ENCODE measurements at places on chromosomes 7 and 10. TPM values are rescaled to one million over a fixed set of nuclear protein-coding genes. Genes with fewer than 3 reads are reported as not detected.

The TRIM74 gene
- 0.60 TPM for total RNA-seq

The EGR2 gene
- 17.8 TPM for total RNA-seq

The TDRD1 gene
- not detected for total RNA-seq

The DRGX gene
- not detected for total RNA-seq

The CPN1 gene
- not detected for total RNA-seq

The ST8SIA6 gene
- total RNA-seq = 0.24 TPM

The NODAL gene
- 0.49 TPM for total RNA-seq

The COL26A1 gene
- 155 TPM for total RNA-seq

The SPDYE16 gene
- not detected for total RNA-seq

DNA sequence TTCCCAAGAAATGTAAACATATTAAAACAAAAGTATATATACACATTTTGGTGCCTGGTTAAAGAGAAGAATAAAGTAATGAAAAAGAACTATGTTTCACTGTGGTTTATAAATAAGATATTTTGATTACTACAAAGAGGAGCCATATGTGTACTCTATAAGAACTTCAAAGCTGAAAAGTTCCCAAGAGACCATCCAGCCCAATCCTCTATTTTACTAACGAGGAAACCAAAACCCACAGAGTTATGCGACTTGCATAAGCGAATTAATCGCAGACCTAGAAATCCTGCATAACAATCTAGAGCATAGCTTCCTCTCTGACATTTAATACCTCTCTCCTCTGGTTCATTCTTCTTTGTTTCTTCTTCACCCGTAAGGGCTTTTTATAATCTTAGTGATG lies 937.1 kb downstream of the CNTNAP2 start:
- DNase-seq = no peak
- no peaks in the 10 kb centered on the region for H3K4me1 ChIP-seq
- no peak overlapping the region for H3K27ac ChIP-seq
- H3K4me3 ChIP-seq = no peak overlapping the region
- no peaks in the 10 kb centered on the region for H3K36me3 ChIP-seq

GRCh38 chr7:3892686-3893085 lies 591.6 kb downstream of the SDK1 start:
- H3K36me3 ChIP-seq = no peaks in the 10 kb centered on the region
- no peaks in the 10 kb centered on the region for H3K27me3 ChIP-seq
- no peak overlapping the region for H3K4me3 ChIP-seq
- no peak overlapping the region for H3K27ac ChIP-seq
- peaks cover 8% of the 10 kb centered on the region for H3K4me1 ChIP-seq

DNA sequence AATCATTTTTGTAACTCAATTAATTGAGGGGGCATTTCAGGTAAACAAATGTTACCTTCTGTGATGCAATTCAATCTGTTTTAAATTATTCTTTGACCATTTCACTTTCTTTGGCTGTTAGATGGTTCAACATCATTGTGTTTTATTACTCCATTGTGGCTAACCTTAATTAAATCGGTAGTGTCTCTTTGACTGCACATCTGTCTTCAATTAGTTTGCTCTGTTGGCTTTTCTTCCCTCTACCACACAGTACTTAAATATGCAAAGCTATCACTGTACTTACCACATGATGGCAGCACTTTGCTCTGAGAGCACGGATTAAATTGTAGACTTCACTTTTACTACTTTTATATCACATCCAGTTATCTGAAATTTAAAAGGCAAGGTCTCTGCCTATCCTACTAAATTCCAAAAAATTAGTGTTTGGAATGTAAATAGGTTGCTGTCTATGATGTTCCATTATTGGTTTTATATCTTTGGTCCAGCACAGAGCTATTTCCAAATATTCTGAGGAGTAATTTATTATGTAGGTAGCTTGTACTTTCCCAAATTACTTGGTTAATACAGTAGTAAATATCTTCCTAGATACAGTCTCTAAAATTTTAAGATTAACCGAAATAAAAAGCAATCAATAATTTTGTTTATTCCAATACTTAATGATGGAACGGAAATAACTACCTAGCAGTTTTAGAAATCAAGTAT lies 352.0 kb downstream of the PCLO start:
- H3K27ac ChIP-seq = no peak overlapping the region
- H3K4me1 ChIP-seq = peaks cover 8% of the 10 kb centered on the region
- H3K27me3 ChIP-seq = no peaks in the 10 kb centered on the region
- no peak for DNase-seq

GRCh38 chr10:3494131-3494837 lies 290.7 kb downstream of the KLF6 start:
- no peaks in the 10 kb centered on the region for H3K27me3 ChIP-seq
- H3K27ac ChIP-seq = peak overlapping the region; percentile 94
- DNase-seq = no peak
- H3K4me3 ChIP-seq = peak overlapping the region; percentile 58
- no peaks in the 10 kb centered on the region for H3K36me3 ChIP-seq

DNA sequence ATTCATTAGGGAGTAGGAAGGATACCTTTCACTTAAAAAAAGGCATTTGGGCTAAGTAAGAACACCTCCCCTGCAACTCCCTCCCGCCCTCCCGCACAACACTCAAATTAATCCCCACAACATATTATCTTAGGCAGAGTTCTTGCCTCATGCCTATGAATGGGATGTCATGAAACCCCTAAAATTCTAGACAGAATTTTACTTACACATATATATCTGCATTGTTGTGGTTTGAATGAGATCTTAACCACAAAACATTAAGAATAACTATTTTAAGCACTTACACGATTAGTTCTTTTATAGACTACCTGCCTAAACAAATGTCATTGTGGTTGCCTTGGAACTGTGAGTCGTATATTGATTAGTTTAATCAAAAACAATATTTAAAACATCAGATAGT lies 4.5 kb upstream of the ITGB1 start:
- peak overlapping the region; percentile 12 for H3K4me3 ChIP-seq
- H3K36me3 ChIP-seq = no peaks in the 10 kb centered on the region
- DNase-seq = no peak
- H3K27me3 ChIP-seq = no peaks in the 10 kb centered on the region
- H3K27ac ChIP-seq = peak overlapping the region; percentile 90
- H3K4me1 ChIP-seq = peaks cover 48% of the 10 kb centered on the region

- DNase-seq = no peak
- H3K27ac ChIP-seq = peak overlapping the region; percentile 14
- H3K36me3 ChIP-seq = peaks cover 11% of the 10 kb centered on the region
- no peak overlapping the region for H3K4me3 ChIP-seq
- H3K4me1 ChIP-seq = peaks cover 55% of the 10 kb centered on the region
- no peaks in the 10 kb centered on the region for H3K27me3 ChIP-seq
These were observed 23.0 kb downstream of the GSDME start for GRCh38 chr7:24734306-24734705.

DNA sequence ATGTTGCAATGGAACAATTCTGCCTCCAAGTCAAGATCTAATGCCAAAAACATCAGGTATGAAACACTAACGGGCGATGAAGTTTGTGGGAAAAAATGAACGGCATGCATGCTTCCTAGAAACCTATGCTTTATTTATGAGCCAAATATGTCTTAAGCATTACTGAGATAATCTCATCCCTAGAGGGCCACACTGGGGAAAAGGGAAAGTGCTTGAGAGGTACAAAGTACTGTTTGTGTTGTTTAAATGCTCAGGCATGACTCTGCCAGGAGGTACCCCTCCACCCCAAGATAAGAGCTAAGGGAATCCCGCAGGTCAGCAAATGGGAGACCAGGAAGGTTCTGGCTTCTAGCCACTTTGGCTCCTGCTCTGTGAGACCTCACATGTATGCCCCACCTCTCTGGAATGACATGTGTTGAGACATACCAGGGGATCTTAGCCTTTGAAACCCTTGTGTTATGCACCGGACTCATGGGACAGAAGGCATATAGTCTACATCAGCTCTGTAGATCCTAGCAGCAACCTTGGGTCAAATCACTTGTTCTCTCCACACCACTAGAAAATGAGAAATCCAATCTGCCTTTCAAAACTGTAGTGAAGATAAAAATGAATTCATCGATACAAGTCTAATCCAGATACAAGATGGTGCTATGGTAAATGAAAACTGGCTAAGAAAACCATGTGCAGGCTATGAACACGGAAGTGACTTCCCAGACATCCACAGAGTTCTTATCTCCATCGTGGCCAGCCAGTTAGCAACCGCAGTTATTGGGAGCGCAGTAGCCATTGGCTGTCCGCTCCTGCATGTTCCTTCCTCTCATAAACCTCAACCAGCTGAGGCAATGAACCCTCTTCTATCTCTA lies 61.0 kb downstream of the CREB3L2 start:
- H3K4me3 ChIP-seq = no peak overlapping the region
- H3K36me3 ChIP-seq = peaks cover 4% of the 10 kb centered on the region
- no peaks in the 10 kb centered on the region for H3K27me3 ChIP-seq
- peaks cover 89% of the 10 kb centered on the region for H3K4me1 ChIP-seq
- peak overlapping the region; percentile 96 for H3K27ac ChIP-seq

- no peaks in the 10 kb centered on the region for H3K27me3 ChIP-seq
- peaks cover 4% of the 10 kb centered on the region for H3K36me3 ChIP-seq
- DNase-seq = no peak
- peaks cover 51% of the 10 kb centered on the region for H3K4me1 ChIP-seq
These were observed 62.1 kb downstream of the INPP5A start for GRCh38 chr10:132599732-132600131.

GRCh38 chr10:33012306-33012705 lies 54.3 kb upstream of the ITGB1 start:
- H3K4me1 ChIP-seq = peaks cover 30% of the 10 kb centered on the region
- H3K27ac ChIP-seq = no peak overlapping the region
- H3K36me3 ChIP-seq = no peaks in the 10 kb centered on the region

DNA sequence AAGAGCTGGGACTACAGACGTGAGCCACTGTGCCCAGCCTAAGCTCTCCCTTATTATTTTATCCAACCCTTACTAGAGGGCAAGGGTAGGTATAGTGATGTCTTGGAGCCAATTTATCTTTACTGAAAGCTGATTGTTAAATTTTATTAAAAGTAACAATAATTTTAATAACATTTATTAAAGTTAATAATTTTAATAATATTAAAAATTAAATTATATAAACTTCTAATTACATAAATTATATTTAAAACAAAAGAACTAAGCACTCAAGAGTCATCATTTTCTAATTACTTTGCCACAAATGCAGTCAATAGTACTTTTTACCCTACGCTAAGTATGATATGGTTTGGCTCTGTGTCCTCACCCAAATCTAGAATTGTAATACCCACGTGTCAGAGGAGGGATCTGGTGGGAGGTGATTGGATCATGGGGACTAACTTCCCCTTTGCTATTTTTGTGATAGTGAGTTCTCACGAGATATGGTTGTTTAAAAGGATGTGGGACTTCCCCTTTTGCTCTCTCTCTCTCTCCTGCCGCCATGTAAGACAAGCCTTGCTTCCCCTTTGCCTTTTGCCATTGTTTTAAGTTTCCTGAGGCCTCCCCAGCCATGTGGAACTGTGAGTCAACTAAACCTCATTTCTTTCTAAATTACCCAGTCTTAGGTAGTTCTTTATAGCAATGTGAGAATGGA lies 58.4 kb upstream of the ETV1 start:
- no peak overlapping the region for H3K4me3 ChIP-seq
- no peaks in the 10 kb centered on the region for H3K4me1 ChIP-seq
- H3K36me3 ChIP-seq = no peaks in the 10 kb centered on the region
- no peaks in the 10 kb centered on the region for H3K27me3 ChIP-seq
- DNase-seq = no peak
- H3K27ac ChIP-seq = no peak overlapping the region

DNA sequence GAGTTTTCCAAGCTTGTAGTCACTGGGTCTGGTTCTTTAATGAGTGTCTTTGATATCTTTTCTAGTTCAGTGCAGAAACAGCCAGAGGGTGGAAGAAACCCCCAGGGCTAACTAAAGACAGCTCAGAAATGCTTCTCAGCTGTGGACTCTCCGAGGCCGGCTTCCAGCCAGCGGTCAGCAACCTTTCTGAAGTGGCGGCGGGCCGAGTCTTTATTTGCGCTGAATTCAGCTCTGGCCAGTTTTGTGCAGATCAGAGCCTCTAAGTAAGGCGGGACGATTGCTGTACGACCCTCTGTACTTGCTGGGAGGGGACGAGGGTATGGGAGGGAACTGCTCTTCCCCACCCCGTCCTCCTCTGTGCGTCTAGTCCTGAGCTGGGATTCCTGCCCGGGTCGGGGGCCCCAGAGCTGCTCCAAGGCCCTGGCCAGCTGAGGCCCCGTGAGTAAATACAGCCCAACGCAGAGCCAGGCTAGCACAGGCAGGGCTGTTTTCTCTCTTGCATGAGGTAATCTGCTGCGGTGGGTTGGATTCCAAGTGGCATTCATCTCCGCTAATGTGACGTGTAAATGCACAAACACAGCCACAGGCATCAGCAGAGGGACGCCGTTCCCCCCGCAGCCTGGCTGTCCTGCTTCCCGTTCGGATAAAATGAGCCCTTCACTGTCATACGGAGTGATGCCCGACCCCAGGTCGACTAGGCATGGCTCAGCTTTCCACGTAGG lies 159.8 kb downstream of the PIP4K2A start:
- no peak for DNase-seq
- peaks cover 29% of the 10 kb centered on the region for H3K4me1 ChIP-seq
- peak overlapping the region; percentile 94 for H3K27ac ChIP-seq
- no peaks in the 10 kb centered on the region for H3K27me3 ChIP-seq
- H3K36me3 ChIP-seq = peaks cover 3% of the 10 kb centered on the region
- peak overlapping the region; percentile 64 for H3K4me3 ChIP-seq

GRCh38 chr7:114900127-114900526 lies 21.8 kb upstream of the MDFIC start:
- no peak overlapping the region for H3K27ac ChIP-seq
- no peak overlapping the region for H3K4me3 ChIP-seq
- no peaks in the 10 kb centered on the region for H3K4me1 ChIP-seq
- no peaks in the 10 kb centered on the region for H3K36me3 ChIP-seq
- DNase-seq = no peak

DNA sequence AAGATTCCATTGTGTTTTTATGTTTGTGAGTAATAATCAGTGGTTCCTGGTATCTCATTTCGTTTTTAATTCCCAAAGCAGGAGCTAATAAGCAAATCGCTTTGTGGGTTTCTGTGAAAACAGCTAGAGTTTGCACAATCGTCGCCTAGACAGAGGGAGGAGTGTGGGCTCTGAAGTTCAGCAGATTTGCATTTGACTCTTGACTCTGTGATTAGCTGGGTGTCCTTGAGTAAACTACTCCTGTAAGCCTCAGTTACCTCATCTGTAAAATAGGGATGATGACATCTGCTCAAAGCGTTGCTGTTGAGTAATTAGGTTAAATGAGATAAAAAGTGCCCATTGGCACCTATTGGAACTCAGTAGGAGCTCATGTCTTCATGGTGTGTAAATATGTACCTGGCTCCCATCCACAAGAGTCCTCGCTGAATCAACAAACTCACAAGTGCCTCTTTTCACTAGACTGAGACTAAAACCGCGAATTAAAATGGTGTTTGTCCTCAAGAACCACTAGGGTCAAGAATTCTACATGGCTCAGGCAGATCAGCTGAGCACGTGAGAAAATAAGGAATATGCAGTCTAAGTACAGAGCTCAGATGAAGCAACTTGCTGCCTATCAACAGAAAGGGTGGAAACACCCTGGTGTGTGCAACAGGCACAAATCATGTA lies 385.8 kb upstream of the C7orf33 start:
- peaks cover 5% of the 10 kb centered on the region for H3K27me3 ChIP-seq
- H3K4me1 ChIP-seq = no peaks in the 10 kb centered on the region
- H3K36me3 ChIP-seq = no peaks in the 10 kb centered on the region
- H3K27ac ChIP-seq = no peak overlapping the region

GRCh38 chr10:28432210-28432676 lies 100.7 kb upstream of the WAC start:
- H3K27ac ChIP-seq = no peak overlapping the region
- peak overlapping the region; percentile 26 for H3K4me3 ChIP-seq
- DNase-seq = no peak

GRCh38 chr10:132928261-132928660 lies 14.1 kb downstream of the CFAP46 start:
- no peaks in the 10 kb centered on the region for H3K36me3 ChIP-seq
- H3K27me3 ChIP-seq = peaks cover 2% of the 10 kb centered on the region
- DNase-seq = peak; percentile 65
- no peak overlapping the region for H3K4me3 ChIP-seq

- H3K36me3 ChIP-seq = peaks cover 2% of the 10 kb centered on the region
- H3K27ac ChIP-seq = peak overlapping the region; percentile 94
- peak; percentile 88 for DNase-seq
- peaks cover 33% of the 10 kb centered on the region for H3K4me1 ChIP-seq
- peak overlapping the region; percentile 84 for H3K4me3 ChIP-seq
These were observed 3.2 kb downstream of the MKX start for GRCh38 chr10:27742195-27743011.

All from chondrocyte (in vitro differentiated cells).